ENCODE measurements at places on chromosomes 4 and X.

- peak; percentile 58 for DNase-seq
These were observed 121.6 kb downstream of the SLC4A4 start for GRCh38 chr4:71460371-71460770.

- no peak for DNase-seq
These were observed 122.4 kb downstream of the PALLD start for GRCh38 chr4:168619266-168619631.

GRCh38 chr4:185143601-185143969 lies 519 bp downstream of the SLC25A4 start:
- peak; percentile 60 for DNase-seq

GRCh38 chr4:97270051-97270450 lies 873.2 kb downstream of the STPG2 start:
- DNase-seq: no peak

DNA sequence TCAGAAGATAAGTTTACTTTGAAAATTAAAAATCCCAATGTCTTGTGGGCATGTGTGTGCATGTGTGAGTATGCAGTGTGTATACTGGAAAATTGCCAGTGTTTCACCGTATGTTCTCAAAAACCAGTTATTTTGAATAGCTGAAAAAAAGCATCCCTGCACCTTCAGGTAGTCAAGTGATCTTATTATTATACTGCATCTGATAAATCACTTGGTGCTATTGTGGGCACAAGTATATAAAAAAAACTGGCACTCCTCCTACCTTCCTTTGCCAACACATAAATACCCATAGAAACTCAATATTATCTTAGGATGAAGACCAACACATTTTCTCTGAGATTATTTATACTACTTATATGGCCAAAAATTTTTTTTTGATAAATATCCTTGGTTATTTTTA lies 91.5 kb upstream of the MAP9 start:
- no peak for DNase-seq

- no peak for DNase-seq
These were observed 238.8 kb downstream of the OR13H1 start for GRCh38 chrX:131782646-131783045.

DNA sequence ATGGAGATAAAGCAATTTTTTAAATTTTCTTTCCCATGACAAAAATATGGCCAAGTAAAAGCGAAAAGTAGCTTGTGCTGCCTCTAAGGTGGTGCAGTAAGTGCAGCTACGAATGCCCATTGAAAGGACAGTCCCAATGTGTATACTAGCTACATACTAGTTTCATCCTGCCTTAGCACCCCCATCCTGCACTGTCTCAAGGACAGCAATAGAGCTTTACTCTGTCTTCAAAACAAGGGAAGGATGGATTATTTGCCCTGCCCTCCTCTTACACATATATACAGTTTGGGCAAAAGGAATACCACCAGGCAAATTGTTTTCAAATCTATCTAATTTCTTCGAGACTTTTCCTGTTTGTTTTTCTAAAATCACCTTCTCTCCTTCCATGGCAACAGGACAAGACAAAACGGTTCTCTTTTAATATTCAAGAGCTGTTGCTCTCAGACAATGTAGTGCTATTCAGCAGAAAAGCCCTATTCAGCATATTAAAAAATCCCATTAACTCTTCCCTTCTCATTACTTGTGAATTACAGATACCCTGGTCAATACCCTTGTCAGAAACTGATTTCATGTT lies 75.1 kb upstream of the SLC7A11 start:
- DNase-seq: no peak

- DNase-seq: no peak
These were observed 49.9 kb downstream of the PCDH7 start for GRCh38 chr4:30770049-30770549.

GRCh38 chr4:66062921-66063320 lies 392.6 kb upstream of the EPHA5 start:
- no peak for DNase-seq

DNA sequence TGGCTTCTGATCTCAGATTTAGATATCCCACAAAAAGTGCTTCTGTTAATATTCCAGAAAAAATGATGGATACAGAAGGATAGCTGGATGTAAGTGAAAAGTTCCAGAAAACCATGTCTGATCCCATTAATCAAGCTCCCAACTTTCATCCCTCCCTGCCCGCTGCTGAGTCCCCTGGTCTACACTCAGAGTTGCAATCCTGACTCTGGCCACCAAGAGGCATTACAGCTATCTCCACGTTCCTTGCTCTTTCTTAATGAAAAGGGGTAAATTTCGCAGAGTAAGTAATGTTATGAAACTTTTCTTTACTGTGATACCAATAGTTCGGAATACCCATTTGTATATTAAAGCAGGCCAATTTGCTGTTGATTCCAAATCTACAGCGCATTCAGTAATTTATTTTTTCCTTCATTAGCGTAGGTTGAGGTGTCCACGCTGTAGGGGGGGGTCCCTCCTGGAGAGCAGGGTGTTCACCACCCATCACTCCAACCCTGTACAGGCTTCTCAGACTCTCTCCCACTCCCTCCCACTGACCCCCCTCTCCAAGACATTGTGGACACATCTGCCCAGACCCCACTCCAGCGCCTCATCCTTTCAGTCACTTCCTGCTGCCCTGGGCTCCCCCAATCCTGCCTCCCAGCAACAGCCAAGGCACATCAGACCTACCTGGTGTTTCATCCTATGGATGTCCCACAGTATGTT lies 55.1 kb downstream of the RAB40A start:
- no peak for DNase-seq

- no peak for DNase-seq
These were observed 23.8 kb downstream of the DDIT4L start for GRCh38 chr4:100166297-100167039.

- DNase-seq: no peak
These were observed 245.3 kb downstream of the BCOR start for GRCh38 chrX:39852491-39852890.

- no peak for DNase-seq
These were observed 2062.9 kb downstream of the ARAP2 start for GRCh38 chr4:34181311-34181841.

GRCh38 chrX:110665223-110666002 lies 130.2 kb downstream of the CHRDL1 start:
- DNase-seq: peak; percentile 12

- DNase-seq: no peak
These were observed 369.4 kb upstream of the NDST3 start for GRCh38 chr4:117664706-117665444.

- DNase-seq: no peak
These were observed 106.2 kb downstream of the TMA16 start for GRCh38 chr4:163600727-163601126.

DNA sequence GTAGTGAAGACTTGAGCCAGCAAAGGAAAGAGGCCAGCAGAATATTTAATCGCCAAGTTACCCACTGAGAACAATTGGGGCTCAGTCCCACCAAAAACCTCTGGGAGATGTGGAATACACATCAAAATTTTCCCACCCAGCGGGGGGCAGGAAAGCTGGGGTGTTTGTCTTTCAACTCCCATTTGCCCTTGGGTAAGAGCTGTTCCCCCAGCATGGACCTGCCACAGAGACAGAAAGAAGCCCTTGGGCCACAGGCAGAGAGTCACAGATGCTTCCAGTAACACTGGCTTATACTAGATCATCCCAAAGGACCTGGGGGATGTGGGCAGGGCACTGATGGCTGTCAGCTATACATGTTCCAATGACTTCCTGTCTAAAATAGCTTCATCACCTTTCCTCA lies 18.9 kb upstream of the FBXW7 start:
- no peak for DNase-seq

GRCh38 chr4:35771571-35771970 lies 472.7 kb downstream of the ARAP2 start:
- no peak for DNase-seq

- DNase-seq: no peak
These were observed 60.8 kb upstream of the CT45A1 start for GRCh38 chrX:135652602-135653001.

DNA sequence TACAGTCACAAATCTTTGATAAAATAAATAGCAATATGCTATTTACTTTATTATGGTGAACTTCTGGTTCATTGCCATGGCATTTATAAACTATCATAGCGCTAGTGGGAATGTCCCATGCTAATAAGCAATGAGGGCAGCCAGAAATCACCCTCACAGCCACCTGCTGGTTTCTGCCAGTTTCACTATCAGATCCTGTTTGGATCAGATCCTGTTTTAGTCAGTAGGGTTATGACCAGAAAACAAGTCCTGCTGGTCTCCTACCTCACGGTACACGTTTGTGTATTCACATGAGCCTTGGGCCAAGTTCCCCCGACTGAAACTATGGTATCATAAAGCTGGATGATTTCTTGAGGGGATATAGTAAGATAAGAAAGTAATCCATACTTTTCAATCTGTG lies 17.7 kb downstream of the FOXR2 start:
- DNase-seq: no peak

- DNase-seq: no peak
These were observed 29.9 kb downstream of the BOD1L1 start for GRCh38 chr4:13597604-13598003.

DNA sequence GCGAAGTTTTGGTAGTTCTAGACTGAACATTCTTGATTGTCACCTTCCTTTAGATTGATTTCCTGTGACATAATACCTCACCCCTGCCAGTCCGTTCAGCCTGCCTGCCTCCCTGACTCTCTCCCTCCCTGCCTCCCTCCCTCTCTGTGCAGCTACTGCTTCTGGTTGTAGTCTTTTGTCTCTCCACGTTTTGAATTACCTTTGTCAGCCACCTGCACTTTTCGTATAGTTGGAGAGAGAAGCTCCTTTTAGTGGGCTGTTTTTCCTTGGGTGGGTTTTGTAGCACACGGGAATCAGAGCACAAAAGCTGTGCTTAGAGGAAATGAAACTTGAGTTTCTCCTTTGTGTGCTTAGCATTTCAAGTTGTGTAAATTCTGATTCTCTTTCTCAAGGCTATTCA lies 32.6 kb upstream of the MSMO1 start:
- no peak for DNase-seq

DNA sequence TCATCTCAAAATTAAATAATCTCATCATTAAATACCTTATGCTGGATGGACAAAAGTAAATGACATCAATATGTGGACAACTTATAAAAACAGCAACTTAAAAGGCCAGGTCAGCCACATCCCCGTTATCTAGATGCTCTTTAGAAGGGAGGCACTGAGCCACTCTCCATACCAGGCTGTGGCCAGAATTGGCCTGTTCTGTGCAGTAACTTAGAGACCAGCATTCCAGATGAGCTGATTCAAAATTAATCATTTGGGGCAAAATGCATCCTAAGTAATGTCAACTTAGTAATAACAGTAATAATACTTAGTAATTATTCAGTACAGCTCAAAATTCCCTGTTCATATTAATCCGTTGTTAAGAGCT lies 373.6 kb downstream of the FBXW7 start:
- DNase-seq: no peak

DNA sequence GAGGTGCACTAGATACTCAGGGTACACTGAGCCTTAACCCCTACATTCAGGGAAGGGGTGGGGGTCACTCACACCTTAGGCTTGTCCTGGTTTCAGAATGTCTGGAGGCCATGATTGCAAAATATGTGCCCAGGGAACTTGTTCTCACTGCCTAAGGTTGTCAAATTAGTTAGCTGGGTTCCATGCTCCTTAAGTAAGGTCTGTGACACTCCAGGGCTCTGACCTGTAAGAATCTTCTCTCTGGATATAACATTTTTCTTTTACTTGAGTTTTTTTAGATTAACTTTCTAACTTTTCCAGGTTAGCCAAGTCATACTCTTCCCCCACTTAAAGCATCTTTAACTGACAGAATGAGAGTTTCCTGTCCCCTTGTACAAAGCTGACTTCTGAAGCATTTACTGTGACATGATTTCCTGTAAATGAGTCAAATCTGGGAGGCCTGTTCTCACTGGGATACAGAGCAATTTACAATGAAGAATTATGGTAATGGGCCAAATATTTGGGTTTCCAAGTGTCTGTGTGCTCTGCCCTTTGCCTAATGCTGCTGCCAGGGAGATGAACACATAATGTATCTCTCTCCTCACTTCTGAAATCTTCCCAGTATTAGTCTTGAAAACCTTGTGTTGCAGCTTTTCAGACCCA lies 101.7 kb downstream of the GATB start:
- DNase-seq: no peak

DNA sequence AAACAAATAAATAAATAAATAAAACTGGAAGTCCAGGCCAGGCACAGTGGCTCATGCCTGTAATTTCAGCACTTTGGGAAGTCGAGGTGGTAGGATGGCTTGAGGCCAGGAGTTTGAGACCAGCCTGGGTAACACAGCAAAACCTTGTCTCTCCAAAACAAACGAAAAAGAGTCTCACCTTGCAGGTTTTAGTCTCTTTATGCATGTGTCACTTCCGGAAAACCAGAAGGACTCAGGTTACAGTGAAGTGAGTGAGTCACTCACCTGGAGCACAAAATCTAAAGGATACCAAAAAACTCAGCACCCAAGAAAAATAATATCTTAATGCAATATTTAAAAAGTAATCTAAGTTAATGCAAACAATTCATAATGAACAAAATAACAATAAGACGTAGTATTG lies 20.1 kb upstream of the SLC34A2 start:
- DNase-seq: no peak

GRCh38 chrX:38363046-38363445 lies 10.6 kb downstream of the OTC start:
- DNase-seq: no peak

DNA sequence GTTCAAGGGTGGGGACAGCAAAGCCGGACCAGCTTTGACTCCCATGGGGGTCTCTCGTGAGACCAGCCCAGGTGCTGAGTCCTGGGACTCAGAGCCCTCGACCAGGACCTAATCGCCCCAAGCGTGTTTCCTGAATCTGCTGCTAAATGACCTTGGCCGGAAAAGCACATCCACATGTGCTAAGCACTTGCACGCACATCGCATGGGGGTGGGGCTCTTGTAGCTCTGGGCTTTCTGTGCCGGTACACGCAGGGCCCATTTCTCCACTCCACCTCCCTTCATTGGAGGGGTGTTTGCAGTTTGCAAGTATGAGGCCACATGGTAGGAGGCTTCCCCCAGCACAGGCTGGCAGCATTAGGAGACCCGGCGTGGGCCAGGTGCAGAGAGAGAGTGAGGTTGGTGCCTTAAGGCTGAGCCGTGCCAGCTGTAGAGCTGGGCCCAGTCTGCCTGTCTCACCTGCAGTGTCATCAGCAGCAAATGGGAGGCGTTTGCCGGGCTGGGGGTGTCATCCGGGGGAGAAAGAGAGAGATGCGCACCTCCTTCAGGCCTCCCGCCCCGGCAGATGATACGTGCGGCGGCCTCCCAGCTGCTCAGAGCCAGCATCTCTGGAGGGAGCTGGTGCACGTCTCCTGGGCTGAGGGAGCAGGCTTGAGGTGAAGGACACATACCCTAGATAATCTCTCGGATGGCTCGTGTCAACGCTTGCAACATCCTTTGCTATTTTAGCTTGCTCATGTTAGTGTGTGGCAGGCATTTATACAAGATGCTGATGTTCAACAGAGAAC lies 45.2 kb upstream of the CLCN4 start:
- DNase-seq: peak; percentile 50

GRCh38 chrX:153638041-153638371 lies 9.0 kb upstream of the DUSP9 start:
- no peak for DNase-seq

- DNase-seq: no peak
These were observed 56.7 kb downstream of the STOX2 start for GRCh38 chr4:183961795-183962194.

Measured in left colon (tissue), 2 donors.